ENCODE measurements at places on chromosomes 2 and 18. TPM values are rescaled to one million over a fixed set of nuclear protein-coding genes. Genes with fewer than 3 reads are reported as not detected.

Gene DYSF
- total RNA-seq: 109 TPM

Gene ST6GAL2
- total RNA-seq: not detected

Gene COL4A4
- total RNA-seq: 12.3 TPM

Gene C2orf72
- not detected for total RNA-seq

Gene ANKRD53
- total RNA-seq: 0.15 TPM

Gene SP5
- not detected for total RNA-seq

Gene TMX3
- 20.3 TPM for total RNA-seq

Gene SULT1C2
- not detected for total RNA-seq

Gene NOSTRIN
- total RNA-seq: 8.1 TPM

Gene NAT8
- not detected for total RNA-seq

Gene GAREM1
- total RNA-seq: 9.3 TPM

Gene PCARE
- total RNA-seq: 1.0 TPM

Gene DQX1
- not detected for total RNA-seq

Gene KCNG3
- not detected for total RNA-seq

Gene CAPN14
- 0.13 TPM for total RNA-seq

DNA sequence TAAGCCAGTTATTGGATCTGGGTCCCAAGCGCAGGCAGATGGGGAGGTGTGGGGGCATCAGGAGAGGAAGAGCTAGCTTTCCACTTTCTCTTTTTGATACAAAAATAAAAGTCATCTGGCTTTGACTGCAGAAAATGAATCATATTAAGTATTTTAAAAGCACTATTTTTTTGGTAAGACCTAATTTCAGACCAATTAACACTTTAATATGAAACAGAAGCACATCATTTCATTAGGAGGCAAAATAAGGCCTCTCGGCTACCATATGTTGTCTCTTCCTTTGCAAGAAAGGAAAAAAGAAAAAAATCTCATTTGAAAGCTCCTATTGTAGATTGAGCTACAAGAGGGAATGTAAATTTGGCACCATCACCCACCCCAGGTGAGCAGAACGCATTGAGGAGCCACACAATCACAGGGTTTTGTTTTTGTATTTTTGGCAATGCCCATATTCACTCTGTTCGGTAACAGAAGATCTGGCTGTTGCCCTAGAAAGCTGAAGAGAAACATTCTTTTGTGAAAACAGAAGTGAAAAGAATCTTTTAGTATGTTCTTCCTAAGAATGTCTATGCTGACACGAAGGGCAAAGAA, 390.7 kb upstream of the ETAA1 start:
- no peak for DNase-seq

GRCh38 chr18:54806526-54806925, 21.8 kb upstream of the RAB27B start:
- no peak for DNase-seq

- no peak for DNase-seq
Measured at GRCh38 chr2:196725218-196725617, 74.3 kb downstream of the GTF3C3 start.

DNA sequence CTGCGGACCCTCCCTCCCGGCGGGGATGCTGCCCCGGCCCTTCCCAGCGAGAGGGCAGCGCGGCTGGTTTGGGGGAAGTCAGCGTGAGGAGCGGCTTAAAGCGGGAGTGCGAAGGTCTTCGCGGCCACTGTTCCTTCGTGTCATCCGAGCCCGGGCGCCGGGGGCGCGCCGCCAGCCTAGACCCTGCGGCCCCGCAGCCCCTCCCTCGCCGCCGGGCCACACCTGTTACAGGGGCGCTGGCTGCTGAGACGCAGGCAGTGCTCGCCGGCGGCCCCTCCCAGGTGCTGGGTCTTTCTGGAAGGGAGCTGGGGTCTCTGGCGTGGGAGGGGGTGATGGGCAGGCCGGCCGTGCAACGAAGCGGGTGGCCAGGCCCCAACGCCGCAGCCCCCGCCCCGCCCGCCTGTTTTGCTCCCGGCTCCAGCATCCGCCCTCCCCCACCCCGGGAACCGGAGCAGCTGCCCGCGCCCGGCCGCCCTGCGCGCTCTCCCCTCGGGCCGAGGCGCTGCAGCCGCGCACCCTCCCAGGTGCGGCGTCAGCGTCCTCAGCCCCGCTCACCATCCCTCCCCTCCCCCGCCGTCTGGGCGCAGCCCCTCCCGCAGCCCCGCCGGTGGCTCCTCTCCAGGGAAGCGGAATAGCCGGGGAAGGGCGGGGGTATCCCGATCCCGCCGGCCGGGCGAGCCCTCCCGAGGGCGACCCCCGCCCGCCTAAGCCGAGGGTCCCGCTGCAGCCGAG, 727 bp downstream of the KIF1A start:
- DNase-seq: no peak

GRCh38 chr2:19859565-19859964, 42.2 kb downstream of the TTC32 start:
- DNase-seq: no peak

DNA sequence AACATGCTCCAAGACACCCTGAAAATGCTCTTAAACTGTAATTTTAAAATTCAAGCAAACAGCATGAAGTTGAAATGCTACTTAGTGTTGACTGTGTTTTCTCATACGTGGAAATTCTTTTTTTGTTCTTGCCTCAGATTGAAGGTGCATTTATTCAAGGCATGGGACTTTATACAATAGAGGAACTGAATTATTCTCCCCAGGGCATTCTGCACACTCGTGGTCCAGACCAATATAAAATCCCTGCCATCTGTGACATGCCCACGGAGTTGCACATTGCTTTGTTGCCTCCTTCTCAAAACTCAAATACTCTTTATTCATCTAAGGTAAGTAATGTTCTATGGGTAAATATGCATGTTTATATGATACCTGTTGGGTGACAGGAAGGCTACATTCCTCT, 82.7 kb downstream of the AOX1 start:
- DNase-seq: no peak

GRCh38 chr2:66794070-66794469, 359.1 kb downstream of the MEIS1 start:
- DNase-seq: no peak

- no peak for DNase-seq
Measured at GRCh38 chr18:76557026-76557575, 62.1 kb upstream of the ZNF516 start.

- no peak for DNase-seq
Measured at GRCh38 chr2:78721355-78722033, 304.0 kb upstream of the REG3G start.

GRCh38 chr18:48872234-48873145, 78.3 kb downstream of the SMAD7 start:
- DNase-seq: no peak

DNA sequence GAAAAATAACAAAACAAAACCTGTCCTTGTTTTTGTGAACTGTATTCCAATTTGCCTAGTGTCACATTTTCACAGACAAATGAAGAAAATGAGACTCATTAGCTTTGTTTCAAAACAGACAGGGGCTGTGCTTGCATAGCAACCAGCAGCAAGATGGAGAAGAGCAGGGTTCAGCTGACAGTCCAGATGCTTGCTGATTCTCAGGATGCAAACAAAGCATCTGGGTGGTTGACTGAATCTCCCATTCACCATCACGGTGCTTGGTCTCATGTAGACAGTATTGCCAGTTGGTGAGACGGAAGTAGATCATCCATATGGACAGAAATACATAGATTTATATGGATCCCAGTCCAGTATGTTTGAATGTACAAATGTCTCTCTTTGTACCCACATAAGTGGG, 326.8 kb downstream of the CCDC85A start:
- no peak for DNase-seq

- no peak for DNase-seq
Measured at GRCh38 chr2:172806996-172807395, 71.4 kb downstream of the RAPGEF4 start.

- DNase-seq: no peak
Measured at GRCh38 chr2:190625691-190626090, 23.2 kb upstream of the NAB1 start.

DNA sequence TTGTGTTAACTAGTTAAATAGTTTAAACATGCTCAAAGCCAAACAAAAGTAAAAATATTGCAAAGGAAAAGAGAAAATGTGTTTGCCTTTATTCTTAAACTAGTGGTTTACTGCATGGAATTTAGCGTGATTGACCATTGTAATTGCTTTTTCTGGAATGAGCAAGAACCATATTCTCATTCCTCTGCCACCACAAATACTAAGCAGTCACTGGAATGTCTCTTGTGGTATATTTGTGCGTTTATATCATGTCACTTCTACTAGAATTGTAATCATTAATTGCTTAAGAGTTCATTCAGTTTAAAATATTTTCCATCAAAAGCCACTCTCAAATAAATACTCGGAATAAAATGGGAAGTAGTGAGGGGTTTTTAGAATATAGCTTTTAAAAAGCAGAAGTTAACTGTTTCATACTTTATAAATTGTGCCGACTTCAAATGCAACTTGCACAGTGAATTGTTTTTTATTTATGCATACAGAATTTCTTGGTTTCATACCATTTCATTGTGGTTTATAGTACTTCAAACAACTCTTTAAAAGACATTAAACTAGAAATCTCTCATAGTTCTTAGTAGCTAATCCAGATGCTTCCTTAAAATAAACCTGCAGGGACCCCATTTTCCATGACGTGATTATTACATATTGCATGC, 288.1 kb downstream of the EPHA4 start:
- no peak for DNase-seq

DNA sequence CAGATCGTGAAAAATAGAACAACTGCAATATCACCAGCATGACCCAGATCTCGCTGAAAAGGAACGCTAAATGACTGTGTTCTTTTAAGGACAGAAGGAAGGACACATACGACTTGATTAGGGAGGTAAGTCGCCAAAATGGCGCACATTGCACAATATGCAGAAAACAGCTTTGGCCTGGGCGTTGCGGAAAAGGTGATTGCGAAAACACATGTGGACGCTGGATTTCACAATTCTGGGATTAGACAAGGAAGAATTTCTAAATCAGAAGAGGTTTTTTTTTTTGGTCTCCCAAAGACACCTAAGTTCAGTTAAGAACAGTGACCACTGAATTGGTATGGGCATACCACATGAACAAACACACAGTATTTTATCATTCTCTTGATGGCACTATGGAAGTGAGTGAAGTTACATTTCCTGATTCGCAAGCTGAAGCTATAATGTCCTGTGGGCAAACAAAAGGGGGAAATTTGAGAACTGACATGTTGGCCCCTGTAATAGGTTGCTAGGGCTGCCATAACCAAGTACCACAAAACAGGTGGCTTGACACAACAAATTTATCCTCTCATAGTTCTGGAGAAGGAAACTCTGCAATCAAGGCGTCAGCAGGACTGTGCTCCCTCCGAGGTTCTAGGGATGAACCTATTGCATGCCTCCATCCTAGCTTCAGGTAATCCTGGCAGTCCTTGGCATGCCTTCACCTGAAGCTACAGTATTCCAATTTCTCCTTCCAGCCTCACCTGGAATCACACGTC, 25.8 kb upstream of the ERICH2 start:
- DNase-seq: no peak

Data from psoas muscle (tissue), 8 donors.